ENCODE measurements at places on chromosomes 16 and 17. TPM values are rescaled to one million over a fixed set of nuclear protein-coding genes. Genes with fewer than 3 reads are reported as not detected.

DNA sequence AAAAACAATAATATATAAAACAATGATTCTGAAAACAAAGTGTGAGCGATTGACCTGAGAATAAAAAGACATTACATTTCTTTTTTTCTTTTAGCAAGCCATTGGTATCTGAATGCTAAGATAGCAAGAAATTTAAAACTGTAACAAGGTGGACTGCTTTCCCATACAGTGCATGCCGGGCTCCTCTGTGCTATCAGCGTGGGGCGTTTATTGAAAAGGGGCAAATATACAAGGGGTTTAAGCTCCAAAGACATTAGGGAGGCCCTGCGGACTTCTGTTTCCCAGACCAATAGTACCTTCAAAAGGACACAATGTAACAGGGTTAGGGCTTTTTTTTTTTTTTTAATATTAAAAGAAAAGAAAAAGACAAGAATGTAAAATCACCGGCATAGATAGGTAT lies 261.3 kb downstream of the ZFHX3 start:
- no peak for DNase-seq

GRCh38 chr16:1221628-1222552 lies 3.2 kb downstream of the TPSG1 start:
- peak; percentile 38 for DNase-seq

- DNase-seq, result no peak
Observed at GRCh38 chr17:77746896-77747554, 211.5 kb upstream of the TNRC6C start.

DNA sequence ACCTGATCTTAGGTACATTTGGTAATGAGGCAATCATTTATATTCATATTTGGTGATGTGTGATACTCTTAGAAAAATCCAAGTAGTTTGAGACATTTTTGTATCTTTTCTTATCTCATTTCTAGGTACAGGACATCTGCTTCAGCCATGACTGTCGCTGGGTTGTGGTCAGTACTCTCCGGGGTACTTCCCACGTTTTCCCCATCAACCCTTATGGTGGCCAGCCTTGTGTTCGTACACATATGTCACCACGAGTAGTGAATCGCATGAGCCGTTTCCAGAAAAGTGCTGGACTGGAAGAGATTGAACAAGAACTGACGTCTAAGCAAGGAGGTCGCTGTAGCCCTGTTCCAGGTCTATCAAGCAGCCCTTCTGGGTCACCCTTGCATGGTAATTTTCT lies 312.2 kb downstream of the BCAS3 start:
- no peak for DNase-seq

GRCh38 chr17:14525551-14526455 lies 224.9 kb downstream of the HS3ST3B1 start:
- DNase-seq, result no peak

DNA sequence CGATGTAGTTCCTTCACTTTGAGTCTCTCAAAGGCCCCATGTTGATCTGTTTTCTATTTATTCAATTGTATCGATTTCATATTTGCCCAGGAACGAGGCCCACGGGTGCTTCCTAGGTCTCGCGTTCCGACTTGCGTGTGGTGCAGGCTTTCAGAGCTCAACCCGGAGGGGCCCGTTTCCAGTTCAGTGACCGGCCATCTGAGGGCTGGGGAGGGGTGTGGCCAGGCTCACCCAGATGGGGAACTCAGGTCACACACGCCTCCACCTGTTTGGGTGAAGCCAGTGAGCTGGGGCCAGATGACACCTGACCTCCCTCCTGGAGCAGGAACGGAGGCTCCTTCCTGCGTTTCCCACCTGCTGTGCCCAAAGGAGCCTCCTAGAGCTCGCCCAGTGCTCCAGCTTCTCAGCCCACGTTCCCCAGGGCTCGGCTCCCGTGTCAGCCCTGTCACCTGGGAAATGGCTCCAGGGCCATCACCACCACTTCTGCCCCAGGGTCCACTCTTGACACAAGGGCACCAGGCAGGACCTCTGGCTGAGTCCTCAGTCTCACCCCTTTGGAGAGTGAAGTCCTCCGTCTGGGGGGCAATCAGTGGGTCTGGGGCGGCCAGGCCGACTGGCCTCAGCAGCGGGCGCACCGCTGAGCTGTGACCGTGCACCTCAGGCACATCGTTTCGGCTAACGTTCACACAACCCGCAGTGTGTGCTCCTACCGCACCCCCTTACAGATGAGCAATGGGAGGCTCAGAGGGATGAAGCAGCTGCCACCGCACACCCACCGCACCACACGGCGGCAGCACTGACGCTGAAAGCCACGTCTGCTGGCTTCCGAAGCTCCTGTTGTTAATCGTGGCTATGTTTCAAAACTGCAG lies 18.0 kb downstream of the FOXF1 start:
- no peak for DNase-seq

GRCh38 chr16:17817260-17817659 lies 346.5 kb upstream of the XYLT1 start:
- DNase-seq, result no peak

- DNase-seq, result no peak
Observed at GRCh38 chr16:3059723-3060242, 5.7 kb upstream of the IL32 start.

- DNase-seq, result no peak
Observed at GRCh38 chr17:20244671-20245070, 222.7 kb downstream of the LGALS9B start.

DNA sequence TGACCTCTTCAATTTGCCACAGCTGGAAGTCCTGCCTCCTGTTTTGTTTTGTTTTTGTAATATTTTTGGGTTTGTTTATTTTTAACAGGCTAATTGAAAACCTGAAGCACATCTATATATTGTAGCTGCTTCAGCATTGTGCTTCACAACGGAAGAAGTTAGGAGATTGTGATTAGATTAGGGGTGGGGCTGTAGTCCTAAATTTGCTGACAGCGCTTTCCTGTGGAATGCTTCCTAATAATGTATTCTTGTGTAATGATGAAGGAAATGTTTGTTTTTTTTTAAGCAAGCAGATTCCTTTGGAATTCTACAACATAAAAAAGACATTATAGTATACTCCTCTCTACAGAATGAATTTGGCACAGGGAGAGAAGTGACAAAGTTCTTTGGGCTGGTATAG lies 70.1 kb downstream of the NLK start:
- DNase-seq, result no peak

GRCh38 chr16:50496990-50497389 lies 51.2 kb upstream of the NKD1 start:
- DNase-seq, result no peak

GRCh38 chr17:79008666-79009387 lies 737 bp downstream of the CANT1 start:
- DNase-seq, result peak; percentile 34

- DNase-seq, result no peak
Observed at GRCh38 chr17:76597156-76598003, 11.7 kb upstream of the ST6GALNAC2 start.

- no peak for DNase-seq
Observed at GRCh38 chr17:67420994-67421393, 43.9 kb downstream of the PITPNC1 start.

DNA sequence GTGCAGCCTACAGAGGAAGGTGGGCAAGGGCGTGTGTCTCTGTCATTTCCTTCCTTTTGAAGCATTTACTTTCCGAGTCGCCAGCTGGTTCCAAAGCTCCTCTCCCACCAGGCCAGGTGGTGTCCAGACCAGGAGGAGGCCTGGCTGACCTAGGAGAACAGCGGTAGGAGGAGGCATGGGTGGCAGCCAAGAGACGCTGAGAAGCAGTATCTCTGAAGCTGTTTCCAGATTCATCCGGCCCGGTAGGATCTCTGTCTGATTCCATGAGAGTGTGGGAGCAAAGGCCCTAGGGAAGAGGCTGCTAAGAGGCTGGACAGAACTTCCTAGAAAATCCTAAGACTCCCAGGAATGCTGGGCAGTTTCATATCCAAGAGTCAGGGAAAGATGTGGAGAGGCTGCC lies 20.3 kb downstream of the MEOX1 start:
- DNase-seq, result no peak

DNA sequence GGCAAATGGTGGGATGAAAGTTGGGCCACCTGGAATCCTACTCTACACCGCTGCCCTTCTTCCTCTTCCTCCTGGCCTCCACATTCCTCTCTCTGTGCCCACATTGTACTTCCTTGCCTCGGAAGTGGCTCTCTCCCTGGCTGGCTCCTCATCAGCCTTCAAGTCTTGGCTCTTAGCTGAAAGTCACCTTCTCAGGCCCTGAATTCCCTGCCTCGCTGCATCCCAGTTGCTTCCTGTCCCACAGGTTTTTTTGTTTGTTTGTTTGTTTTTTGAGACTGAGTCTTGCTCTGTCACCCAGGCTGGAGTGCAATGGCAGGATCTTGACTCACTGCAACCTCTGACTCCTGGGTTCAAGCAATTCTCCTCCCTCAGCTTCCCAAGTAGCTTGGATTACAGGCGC lies 2.6 kb upstream of the PAM16 start:
- no peak for DNase-seq

DNA sequence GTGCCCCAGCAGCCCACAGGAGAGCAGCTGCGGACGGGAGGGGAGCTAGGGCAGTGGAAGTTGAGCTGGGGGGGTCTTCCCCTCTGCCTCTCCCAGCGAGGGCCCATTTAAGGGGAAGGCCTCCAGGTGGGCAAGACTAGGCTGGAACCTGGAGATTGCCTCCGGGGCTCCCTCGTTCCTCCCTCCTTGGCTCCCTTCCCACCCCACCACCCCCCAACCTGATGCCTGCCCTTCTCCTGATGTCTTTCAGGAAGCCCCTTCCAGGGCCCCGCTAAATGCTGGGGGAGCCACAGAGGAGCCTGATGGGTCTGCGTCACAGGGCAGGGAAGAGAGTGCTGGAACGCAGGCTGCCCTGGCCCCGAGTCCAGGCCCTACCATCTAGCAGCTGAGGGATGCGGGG lies 16.7 kb downstream of the ADGRG1 start:
- DNase-seq, result no peak

- DNase-seq, result no peak
Observed at GRCh38 chr17:61426482-61427304, 25.5 kb upstream of the TBX4 start.

- no peak for DNase-seq
Observed at GRCh38 chr16:57959121-57959520, 11.8 kb downstream of the CNGB1 start.

- DNase-seq, result peak; percentile 74
Observed at GRCh38 chr17:39244600-39245570, 19.1 kb upstream of the STAC2 start.

TMEM106A gene
- 9.3 TPM for total RNA-seq

PKMYT1 gene
- 12.6 TPM for total RNA-seq

KRTAP2-3 gene
- total RNA-seq, result not detected

RDM1 gene
- total RNA-seq, result 0.36 TPM

CCL16 gene
- 0.25 TPM for total RNA-seq
